K562 (cell line): ENCODE measurements at places on chromosomes 3 and 15.
A peak's percentile ranks its signal among the peaks of the same experiment; 100 is the strongest.

DNA sequence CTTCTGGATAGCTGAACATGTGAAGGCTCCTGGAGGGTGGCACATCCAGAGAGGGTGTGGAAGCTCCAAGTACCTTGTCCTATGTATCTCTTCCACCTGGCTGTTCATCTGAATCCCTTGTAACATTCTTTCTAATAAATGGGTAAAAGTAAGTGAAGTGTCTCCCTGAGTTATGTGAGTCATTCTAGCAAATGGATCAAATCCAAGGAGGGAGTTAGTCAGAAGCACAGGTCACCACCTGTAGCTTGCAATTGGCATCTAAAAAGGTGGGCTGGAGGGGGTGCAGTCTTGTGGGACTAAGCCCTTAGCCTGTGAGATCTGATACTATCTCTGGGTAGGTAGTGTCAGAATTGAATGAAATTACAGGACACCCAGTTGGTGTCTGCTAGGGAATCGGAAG is 71.0 kb downstream of the WWTR1 start:
- no peak for DNase-seq

DNA sequence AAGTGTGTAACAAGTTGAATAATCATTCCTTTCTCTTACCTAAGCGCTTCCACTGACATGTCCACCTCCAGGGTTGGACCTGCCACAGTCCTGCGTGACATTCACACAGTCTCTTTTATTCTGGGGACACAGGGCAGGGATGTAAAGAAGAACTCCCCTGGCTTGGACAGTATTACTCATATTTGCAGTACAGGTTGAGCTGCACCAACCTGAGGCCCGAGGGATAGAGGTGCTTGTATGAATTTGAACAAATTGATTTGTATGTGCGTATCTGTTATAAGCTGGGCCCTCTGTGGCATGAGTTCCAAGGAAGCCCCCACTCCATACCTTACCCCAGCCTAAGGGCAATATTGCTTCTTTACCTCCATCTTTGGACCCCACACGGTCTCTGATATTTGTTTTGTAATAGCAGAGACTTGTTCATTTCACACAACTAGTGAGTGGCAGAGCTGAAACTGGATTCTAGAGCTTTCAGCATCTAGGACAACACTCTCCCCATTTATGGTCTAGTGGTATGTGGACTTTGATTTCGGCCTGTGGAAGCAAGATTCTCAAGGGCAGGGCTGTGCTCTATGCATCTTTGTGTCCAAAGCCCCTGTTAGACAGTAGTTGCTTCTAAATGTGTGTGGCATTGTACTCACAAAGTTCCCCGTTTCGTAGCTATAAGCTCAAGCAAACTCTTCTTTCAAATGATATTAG is 39.2 kb downstream of the FAH start:
- no peak for DNase-seq

DNA sequence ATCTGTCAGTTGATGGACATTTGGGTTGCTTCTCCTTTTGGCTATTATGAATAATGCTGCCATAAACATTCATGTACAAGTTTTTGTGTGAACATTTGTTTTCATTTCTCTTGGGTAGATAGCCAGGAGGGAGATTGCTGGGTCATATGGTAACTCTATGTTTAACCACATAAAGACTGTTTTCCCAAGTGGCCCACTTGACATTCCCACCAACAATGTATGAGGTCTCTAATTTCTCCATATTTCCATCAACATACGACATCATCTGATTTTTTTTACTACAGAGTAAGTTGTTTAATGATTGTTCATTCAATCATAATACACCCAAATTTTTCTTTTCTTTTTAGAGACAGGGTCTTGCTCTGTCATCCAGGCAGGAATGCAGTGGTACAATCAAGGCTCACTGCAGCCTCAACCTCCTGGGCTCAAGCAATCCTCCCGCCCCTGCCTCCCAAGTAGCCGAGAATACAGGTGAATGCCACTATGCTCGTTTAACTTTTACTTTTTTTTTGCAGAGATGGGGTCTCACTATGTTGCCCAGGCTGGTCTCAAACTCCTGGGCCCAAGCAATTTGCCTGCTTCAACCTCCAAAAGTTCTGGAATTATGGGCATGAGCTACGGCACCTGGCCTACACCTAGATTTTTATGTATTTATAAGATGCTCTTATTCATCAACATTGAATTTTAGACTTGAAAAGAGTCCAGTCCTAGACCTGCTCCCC is 6.8 kb downstream of the IP6K1 start:
- no peak for DNase-seq

GRCh38 chr3:33704891-33705290 is 13.2 kb downstream of the CLASP2 start:
- no peak for DNase-seq

DNA sequence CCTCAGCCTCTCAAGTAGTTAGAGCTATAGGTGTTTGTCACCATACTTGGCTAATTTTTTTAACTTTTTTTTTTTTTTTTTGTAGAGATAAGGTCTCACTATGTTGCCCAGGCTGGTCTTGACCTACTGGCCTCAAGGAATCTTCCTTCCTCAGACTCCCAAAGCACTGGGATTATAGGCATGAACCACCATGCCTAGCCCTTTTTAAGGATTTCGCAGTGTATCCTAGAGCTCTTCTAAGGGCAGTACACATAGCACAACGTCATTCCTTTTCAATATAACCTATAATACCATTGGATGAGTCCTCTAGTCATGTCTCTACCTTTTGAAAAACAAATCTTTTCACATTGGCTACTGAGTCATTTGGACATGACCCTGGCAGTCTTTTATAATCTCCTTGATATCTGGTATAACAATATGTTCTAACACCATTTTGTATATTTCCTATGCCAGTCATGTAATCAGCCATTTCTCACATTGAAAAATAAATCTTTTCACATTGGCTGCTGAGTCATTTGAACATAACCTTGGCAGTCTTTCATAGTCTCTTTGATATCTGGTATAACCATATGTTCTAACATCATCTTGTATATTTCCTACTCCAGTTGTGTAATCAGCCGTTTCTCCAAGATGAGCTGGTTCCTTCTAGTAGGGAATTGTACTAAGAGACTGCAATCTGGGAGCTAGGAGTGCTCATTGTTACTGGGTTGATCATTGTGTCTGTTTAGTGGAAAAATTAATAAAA is 944.7 kb downstream of the MCTP2 start:
- DNase-seq = peak; percentile 32

DNA sequence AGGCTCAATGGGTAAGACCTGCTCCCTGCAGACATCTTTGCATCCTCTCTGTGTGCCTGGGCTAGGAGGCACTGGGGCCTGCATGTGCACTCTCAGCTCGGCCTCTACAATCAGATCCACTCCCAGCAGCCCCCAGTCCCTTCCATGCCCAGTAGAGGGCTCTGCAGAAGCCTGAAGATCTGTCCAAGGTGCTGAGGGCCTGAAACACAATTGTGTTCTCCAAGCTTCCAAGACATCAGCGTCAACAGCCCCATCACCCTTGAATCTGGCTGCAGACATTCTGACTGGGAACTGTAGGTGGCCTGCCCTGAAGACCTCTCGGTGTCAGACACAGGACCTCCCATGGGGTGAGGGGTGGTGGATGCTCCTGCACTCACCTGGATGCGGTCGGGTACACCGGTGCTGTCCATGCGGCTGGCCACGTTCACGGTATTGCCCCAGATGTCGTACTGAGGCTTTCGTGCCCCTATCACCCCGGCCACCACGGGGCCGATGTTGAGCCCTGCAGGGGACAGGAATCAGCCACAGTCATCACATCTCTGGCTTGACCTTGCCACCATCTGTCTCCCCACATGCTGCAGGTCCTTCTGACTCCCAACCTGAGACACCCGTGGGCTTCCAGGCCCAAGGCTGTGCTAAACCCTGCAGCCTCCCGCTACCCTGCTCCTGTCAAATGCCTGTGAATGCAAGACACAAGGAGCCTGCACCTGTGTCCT is 84.7 kb downstream of the SEC22A start:
- peak; percentile 71 for DNase-seq

GRCh38 chr3:146701246-146701645 is 96.1 kb upstream of the PLSCR5 start:
- DNase-seq = no peak

DNA sequence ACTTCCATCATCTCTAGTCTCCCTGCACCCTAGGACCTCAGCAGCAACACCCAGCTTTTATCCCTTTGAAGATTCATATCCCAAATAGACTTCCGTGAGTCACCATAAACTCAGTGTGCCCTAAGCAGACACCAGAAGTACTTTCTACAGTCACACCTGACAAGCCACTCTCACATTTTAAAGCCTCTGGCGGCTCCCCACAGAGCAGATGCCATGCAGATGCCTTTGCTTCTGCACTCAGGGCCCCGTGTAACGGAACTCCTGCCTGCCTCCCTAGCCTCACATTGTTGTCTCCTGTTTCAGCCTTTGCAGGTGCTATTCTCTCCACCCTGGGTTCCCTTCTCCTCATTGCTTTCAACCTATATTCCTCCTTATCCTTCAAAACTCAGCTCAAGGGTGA is 155.5 kb upstream of the SLC24A5 start:
- DNase-seq = no peak

GRCh38 chr3:62529230-62529629 is 155.9 kb upstream of the FEZF2 start:
- DNase-seq = peak; percentile 3

DNA sequence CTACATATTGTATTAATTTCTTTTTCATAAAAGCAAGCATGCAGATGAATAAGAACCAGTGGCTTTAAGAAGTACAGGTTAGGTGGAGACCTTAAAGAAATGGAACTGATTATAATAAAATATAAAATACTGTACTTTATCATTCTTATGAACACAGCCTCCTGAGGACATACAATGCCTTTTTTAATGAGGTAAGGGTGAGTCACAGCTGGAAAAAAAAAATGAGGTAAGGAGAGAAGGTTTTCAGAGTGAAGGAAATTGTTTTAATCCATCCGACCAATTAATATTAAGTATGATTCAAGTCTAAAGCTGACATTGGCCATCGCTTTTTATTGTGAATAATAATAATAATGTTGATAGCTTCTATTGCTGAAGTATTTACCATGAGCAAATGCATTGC is 170.3 kb upstream of the SOX2 start:
- no peak for DNase-seq

- no peak for DNase-seq
Measured at GRCh38 chr15:68055224-68055705, 1.1 kb downstream of the PIAS1 start.

DNA sequence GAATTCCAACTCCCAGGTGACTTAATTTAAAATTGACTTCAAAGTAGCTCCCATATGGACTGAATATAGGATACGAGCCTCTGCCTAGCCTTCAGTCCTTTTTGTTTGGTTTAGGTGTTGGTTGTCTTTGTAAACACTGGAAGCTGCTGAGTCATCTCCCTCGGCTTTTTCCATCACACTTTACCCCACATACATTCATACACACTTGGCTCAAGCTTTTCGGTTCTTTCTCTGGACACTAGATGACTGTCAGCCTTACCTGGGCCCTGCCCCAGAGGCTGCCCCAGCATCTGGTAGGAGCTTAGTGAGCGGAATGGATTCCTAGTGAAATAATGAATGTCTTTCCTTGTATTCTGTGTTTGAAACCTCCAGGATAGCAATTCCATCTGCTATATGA is 201.5 kb upstream of the IL12A start:
- DNase-seq = no peak

DNA sequence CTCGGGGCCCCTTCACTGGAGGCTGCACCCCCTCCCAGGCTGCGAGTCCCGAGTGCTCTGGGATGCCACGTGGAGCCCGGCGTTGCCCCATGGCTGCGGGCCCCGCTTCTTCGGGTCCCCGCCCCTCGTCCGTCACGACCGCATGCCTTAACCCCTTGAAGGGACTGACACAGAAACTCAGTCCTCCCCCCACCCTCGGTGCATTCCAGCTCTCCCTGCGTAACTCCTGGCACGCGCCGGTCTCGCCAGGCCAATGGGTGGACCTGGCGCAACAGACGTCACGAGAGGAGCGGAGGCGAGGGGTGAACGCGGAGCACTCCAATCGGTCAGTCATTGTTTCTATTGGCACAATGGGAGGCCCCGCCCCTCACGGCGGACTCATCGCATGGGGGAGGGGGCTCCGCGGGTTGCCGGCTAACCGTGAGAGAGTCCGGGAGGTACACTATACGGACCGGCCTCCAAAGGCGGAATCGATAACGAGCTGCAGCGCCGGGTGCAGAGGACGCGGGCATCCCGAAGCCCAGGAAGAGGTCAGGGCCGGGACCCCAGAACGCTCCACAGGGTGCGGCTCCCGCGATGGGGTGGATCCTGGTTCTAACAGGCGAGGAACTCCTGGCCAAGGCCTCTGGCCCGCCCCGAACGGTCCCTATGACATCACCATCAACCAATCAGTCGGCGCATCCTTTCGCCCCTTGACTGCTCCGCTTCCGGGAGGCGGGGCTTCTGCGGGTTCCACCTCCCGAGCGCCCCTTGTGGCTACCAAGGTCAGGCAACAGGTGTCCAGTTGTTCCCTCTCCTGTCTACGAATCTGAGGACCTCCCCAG is 1.0 kb upstream of the CELSR3 start:
- peak; percentile 97 for DNase-seq

GRCh38 chr15:68833700-68834331 is 13.1 kb upstream of the ANP32A start:
- no peak for DNase-seq

DNA sequence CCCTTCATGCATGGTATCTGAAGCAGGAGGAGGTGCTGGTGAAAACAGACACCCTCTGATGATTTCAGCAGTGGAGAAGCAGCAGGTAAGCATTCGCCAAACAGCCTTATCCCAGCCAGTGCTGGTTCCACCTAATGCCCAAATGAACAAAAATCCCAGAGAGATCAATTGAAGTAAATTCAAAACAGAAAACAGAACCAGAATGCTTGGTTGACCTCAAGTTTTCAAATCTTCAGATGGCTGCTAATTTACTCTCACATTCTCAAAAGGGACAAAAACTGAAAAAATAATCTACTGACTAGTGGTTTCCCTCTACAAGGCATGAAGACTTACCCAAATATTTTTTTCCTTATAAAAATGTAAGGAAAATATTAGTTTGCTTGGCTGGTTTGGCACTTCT is 87.0 kb upstream of the MYO5C start:
- DNase-seq = no peak

DNA sequence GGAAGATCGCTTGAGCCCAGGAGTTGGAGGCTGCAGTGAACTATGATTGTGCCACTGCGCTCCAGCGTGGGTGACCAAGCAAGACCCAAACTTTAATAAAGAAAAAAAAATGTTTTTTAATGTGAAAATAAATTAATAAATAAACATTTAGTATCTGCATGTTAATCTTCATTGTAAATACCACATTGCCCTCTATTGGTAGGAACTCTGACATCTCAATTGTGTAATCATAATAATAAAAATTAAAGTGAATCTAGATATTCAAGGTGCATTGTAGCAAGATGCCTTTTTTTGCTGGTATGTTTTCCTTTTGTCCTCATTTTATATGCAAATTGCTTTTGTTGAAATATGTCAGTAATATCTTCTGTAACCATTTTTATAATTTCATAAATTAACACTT is 95.0 kb upstream of the LIMD1 start:
- no peak for DNase-seq

- DNase-seq = no peak
Measured at GRCh38 chr15:48939648-48940047, 24.1 kb downstream of the SHC4 start.

- DNase-seq = no peak
Measured at GRCh38 chr15:38049891-38050290, 115.5 kb downstream of the TMCO5A start.
